GOT3 (cell line): ENCODE measurements at places on chromosomes 1 and 21.

- DNase-seq = no peak
Measured at GRCh38 chr1:223175032-223175431, 32.0 kb upstream of the TLR5 start.

DNA sequence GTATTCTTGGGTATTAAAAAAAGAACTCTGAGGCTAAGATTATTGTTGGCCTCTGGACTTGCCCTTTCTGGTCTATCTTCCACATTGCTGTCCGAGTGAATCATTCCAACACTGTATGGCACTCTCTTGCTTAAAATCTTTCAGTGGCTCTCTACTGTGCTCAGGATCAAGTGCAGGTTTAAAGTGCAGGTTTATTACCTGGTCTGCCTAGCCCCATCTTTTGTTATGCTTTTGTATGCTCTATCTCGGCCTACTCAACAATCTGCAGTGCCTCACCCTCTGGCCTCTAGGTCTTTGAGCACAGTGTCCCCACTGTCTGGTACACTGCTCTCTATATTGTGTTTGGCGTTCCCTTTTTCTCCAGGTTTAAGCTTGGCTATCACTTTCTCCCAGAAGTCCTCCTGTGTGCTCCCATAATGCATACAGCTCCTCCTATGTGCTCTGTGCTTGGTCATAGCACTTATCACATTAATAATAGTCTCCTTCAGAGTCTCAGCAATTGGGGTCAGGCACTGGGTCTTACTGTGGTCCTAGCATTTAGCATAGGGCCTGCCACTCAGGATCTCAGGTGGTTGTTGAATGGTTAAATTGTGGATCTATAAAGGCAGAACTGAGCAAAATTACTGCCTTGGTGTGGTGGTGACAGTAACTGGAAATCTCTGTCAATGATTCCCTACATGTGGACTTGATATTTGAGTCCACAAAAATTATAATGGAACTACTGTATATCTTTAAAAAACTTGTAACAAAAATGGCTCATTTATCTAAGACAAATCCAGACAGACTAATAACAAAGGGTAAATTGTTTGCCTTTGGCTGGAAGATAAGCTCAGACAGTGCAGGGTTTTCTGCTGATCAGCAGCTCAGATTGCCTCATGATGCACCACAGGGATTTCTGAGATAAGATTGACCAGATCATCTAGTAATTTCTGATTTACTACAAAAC, 10.6 kb upstream of the LDLRAD1 start:
- no peak for DNase-seq

DNA sequence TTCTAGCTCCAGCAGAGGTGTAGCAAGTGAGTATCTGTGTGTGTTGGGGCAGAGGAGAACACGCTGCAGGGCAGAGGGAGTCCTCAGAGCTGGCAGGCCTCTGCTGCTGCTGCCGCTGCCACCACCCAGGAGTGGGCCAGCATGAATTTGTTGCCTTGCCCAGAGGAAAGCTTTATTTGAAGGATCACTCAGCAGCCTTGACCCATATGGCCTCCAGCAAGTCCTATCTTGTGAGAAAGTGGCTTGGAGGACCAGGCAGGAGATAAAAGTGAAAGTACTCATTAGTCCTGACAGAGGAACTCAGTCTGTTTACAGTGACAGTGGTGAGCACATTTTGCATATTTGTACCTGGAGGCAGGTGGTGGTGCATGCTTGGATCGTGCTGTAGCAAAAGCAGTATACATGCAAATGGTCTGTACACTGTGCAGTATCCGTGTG, 3.1 kb downstream of the TRAF5 start:
- DNase-seq = no peak

- no peak for DNase-seq
Measured at GRCh38 chr1:2404890-2405511, 7.4 kb downstream of the PEX10 start.

GRCh38 chr1:244437086-244437468, 14.6 kb downstream of the ADSS2 start:
- DNase-seq = no peak

- no peak for DNase-seq
Measured at GRCh38 chr1:8408151-8408839, 90.4 kb downstream of the SLC45A1 start.

- DNase-seq = no peak
Measured at GRCh38 chr1:3868464-3869006, 11.3 kb downstream of the DFFB start.

- no peak for DNase-seq
Measured at GRCh38 chr1:30789388-30790255, 32.0 kb upstream of the LAPTM5 start.

DNA sequence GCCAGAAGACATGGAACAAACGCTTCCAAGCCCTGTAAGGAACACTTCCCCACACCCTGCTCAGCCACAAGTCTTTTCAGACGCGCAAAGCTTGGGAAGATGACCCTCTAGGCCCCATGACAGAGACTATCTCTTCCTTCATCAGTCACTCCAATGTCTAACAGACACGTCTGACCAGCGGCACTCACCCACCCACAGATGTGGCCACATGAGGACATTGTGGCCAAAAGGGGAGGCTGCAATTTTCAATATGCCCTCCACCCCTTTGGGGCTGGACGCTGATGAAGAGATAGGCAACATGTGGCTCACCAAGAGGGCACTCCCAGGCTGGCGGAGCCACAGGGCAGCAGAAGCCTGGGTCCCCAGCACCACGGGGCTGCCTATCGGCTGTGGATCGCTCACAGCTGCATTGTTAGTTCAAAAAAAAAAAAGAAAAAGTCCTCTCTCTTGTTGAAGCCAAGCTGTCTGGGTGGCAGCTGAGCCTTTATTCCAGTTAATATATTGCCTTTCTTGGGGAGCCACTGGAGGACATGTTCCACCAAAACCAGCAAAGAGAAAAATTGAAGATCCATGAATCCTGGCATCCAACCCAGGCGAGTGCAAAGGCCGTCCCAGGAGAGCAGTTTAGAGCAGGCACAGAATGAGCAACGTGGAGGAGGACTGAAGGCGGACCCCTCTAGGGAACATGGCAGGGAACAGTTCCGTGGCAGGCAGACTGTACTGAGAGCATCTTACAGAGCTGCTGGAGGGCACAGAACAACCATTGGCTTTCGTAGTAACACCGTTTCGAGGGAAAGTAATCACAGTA, 52.7 kb upstream of the GPR153 start:
- DNase-seq = no peak

GRCh38 chr1:15014516-15014915, 139.0 kb upstream of the TMEM51 start:
- no peak for DNase-seq

DNA sequence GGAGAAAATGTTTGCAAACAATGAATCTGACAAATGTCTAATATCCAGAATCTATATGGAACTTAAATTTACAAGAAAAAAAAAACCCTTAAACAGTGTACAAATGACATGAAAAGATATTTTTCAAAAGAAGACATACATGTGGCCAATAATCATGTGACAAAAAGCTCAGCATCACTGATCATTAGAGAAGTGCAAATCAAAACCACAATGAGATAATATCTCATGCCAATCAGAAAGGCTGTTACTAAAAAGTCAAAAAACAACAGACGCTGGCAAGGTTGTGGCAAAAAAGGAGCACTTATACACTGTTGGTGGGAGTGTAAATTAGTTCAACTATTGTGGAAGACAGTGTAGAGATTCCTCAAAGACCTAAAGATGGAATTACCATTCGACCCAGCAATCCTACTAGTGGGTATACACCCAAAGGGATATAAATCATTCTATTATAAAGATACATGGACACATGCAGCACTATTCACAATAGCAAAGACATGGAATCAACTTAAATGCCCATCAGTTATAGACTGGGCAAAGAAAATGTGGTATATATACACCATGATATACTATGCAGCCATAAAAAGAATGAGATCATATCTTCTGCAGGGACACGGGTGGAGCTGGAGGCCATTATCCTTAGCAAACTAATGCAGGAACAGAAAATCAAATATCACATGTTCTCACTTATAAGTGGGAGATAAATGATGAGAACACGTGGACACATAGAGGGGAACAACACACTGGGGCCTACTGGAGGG, 123.2 kb downstream of the PTPRC start:
- no peak for DNase-seq

- no peak for DNase-seq
Measured at GRCh38 chr1:177048314-177049069, 116.0 kb downstream of the ASTN1 start.

GRCh38 chr1:71193153-71193552, 112.3 kb upstream of the ZRANB2 start:
- no peak for DNase-seq

DNA sequence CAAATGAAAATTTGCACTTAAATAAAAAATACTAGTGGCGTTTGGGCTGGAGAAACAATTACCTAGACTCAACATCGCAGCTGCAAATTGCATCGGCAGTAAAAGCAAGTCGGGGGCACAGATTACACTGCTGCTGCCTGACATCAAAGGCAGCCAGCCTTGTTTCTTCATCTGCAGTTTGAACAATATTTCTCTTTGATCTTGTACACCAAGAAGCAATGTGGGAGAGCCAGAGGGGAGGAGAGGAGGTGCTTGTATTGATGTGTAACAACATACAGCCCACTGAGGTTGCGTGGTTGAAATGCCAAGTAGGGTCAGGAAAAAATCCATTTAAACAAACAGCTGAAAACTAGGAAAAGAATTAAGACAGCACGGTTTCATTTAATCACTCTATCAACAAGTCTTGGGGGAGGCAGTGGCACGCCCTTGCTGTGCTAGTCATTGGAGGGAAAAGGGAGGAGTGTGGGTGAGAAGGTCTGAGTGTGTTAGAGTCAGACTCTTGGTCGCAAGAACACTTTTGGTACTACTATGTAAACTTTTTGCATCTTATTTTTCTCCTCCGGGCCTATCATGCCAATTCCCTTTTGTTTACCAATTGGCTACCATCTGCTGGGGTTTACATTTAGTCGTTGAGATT, 456.5 kb downstream of the OMA1 start:
- no peak for DNase-seq

DNA sequence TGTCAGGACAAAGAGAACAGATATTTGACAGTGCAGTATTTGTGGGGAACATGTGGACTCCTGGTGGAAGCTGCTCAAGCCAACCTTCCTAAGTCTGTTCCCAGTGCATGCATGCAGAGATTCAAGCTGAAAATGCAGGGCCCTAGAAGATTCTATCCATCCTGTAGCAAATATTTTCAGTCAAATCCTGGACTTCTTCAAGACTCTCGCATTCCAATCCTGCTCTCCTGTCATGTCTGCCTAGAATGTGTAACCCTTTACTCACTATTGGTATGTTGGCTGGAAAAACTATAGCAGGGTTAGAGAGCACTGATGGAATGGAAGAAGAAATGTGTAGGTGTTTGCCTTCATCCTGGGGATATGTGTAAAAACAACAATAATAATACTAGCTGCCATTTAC, 385.6 kb upstream of the PKN2 start:
- no peak for DNase-seq

GRCh38 chr21:35932232-35932911, 128.0 kb downstream of the SETD4 start:
- no peak for DNase-seq

DNA sequence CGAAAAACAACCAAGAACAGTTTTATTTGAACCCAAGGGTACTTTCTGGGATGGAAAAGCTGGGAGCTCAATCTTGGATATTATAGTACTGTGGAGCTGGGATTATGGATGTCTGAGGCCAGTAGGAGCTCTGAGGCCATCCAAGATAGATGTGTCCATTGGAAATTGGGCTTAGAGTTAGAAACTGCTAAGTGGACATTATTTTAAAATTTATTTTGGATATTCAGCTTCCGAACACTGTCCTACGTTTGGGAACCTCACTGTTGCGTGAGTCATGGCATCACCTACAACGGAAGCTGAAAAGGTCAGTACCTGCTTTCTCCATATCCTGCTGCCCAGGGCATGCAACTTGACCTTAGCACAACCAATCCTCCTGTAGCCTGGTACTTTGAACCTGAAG, 61.0 kb downstream of the RYR2 start:
- DNase-seq = no peak

DNA sequence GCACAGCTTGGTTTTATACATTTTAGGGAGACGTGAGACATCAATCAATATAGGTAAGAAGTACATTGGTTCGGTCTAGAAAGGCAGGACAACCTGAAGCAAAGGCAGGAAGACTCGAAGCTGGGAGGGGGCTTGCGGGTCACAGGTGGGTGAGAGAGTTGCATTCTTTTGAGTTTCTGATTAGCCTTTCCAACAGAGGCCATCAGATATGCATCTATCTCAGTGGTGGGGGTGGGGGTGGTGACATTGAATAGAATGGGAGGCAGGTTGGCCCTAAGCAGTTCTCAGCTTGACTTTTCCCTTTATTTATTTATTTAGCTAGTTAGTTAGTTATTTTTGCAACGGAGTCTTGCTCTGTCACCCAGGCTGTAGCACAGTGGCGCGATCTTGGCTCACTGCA, 85.6 kb downstream of the WDR4 start:
- no peak for DNase-seq

DNA sequence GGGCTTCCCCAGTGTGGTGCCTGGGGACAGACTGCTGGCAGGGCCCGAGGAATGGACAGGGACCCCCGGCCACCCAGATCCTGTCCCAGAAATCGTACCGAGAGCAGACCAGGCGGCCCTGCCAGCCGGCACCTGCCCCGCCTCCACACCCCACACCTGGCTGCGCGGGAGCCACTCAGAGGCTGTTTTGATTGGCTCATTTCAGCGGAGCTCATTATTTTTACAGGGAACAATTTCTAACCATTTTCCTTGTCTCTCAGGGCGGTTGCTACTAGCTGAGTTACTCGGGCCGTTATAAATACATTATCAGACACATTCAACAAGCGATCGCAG, 39.3 kb upstream of the AJAP1 start:
- no peak for DNase-seq

DNA sequence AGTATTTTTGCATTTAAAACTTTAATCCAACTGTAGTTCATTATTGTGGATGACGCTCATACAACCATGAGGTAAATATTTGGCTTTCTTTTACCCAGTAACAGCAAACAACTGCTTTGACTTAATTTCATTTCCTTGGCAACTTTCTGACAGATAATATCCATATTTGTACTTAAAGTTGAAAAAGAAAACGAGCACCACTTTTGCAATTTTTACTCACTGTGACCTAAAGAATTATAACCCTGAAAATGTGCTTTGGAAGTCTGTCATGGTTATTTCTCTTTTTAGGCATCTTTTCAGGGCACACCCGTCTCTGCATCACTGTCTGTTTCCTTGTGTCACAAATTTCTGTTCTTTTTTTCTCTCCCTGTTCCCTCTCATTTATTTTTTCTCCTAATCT, 918 bp upstream of the CD2 start:
- no peak for DNase-seq

GRCh38 chr1:210692796-210693195, 364.1 kb downstream of the HHAT start:
- no peak for DNase-seq

DNA sequence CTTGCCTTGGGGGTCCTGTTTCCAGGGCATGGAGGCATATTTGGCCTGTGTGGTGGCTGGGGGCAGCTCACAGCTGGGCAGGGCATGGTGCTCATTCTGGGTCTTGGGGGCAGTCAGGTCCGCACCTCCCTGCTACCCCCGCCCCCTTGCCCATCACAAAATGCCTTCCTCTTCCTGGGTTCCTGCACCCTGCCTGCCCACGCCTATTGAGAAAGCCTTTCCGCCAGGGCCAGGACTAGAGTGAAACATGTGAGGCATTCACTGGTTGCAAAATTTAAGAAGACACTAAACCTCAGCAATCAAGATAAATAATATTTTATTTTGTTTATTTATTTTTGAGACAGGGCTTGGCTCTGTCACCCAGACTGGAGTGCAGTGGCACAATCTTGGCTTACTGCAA, 19.7 kb downstream of the PTAFR start:
- no peak for DNase-seq
